ENCODE measurements at places on chromosomes 4 and X.

DNA sequence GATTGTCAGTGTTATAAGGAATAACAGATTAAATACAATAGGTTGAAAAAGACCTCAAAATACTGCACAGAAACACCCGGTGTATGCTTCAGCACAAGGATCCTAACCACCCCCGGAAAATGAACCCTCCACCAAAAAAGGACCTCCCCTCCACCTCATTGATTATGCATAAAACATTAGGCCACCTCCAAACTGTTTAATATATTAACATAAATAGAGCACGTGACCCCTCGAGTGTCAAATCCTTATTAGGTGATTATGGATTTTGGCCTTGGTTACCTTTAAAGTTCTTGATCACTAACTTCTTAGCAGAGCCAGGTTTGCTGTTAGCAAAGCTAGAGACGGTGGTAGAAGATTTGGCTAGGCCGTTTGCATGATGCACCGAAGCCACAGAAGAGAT is 958 bp downstream of the CUL4B start:
- H3K4me3 ChIP-seq: peak overlapping the region; percentile 75
- peak overlapping the region; percentile 99 for H3K27ac ChIP-seq
- no peaks in the 10 kb centered on the region for H3K27me3 ChIP-seq
- peaks cover 1% of the 10 kb centered on the region for H3K36me3 ChIP-seq
- H3K4me1 ChIP-seq: no peaks in the 10 kb centered on the region

DNA sequence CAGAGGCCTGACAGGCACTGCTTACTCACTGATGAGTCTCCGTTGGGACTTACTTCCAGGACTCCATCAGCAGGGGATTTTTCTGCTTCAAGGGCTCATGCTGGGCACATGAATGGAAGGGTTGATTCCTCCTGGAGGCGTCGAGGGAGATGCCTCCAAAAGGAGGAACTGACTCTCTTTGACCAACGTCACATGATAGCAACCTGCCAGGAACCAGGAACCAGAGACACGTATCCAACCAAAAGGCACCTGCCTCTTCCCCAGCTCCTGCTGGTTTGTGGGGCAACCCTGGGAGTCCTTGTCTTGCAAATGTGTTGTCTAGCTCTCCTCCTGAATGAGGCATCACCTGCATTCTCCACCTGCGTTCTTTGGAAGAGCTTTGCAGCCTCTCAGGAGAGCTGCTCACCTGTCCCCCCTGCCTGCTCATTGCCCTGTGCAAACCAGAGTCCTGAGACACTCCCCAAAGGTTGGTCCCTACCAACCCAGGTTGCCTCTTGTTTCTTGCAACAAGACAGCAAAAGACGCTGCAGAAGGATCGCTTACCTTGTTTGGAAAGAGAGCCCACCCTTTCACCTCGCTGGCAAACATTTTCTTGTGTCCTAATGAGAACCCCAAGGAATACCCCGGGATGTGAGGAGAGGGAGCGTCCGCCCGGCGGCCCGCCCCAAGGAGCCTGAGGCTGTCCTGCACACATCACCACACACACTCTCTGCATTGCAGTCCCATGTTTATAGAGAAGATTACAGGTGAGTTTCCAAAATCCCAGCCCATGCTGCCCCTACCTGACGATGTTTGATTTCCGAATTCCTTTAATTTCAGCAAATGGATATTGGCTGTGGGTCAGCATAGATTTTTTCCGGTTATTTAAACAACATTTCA is 30.5 kb upstream of the SHOX start:
- H3K4me3 ChIP-seq: peak overlapping the region; percentile 36
- H3K27ac ChIP-seq: no peak overlapping the region
- H3K27me3 ChIP-seq: no peaks in the 10 kb centered on the region
- no peaks in the 10 kb centered on the region for H3K36me3 ChIP-seq
- no peak for DNase-seq

- H3K36me3 ChIP-seq: no peaks in the 10 kb centered on the region
- H3K27me3 ChIP-seq: no peaks in the 10 kb centered on the region
- no peak overlapping the region for H3K27ac ChIP-seq
Observed at GRCh38 chr4:141346144-141346543, 125.4 kb downstream of the ZNF330 start.

GRCh38 chrX:140389331-140389730 is 115.5 kb downstream of the SOX3 start:
- no peaks in the 10 kb centered on the region for H3K36me3 ChIP-seq
- no peak overlapping the region for H3K27ac ChIP-seq
- H3K27me3 ChIP-seq: no peaks in the 10 kb centered on the region
- DNase-seq: no peak
- H3K4me1 ChIP-seq: no peaks in the 10 kb centered on the region
- no peak overlapping the region for H3K4me3 ChIP-seq

DNA sequence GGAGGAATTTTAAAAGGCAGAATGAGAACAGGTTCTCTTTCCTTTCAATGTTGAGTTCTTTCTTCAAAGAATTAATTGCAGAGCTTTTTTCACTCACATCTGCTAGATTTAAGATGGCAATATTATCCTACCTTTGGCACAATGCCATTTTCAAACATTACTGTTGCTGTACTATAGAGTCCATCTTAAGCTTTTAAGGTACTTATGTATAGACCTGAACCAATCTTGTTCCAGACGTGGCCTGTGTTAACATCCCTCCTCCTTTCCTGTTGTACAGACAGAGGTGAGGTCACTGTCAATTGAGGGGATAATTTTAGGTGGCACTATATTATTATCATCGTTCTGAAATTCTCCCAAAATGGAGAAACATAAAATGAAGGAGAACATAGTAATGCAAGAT is 53.0 kb upstream of the MYOZ2 start:
- no peak overlapping the region for H3K27ac ChIP-seq
- no peak overlapping the region for H3K4me3 ChIP-seq
- no peak for DNase-seq
- peaks cover 5% of the 10 kb centered on the region for H3K4me1 ChIP-seq
- no peaks in the 10 kb centered on the region for H3K36me3 ChIP-seq

DNA sequence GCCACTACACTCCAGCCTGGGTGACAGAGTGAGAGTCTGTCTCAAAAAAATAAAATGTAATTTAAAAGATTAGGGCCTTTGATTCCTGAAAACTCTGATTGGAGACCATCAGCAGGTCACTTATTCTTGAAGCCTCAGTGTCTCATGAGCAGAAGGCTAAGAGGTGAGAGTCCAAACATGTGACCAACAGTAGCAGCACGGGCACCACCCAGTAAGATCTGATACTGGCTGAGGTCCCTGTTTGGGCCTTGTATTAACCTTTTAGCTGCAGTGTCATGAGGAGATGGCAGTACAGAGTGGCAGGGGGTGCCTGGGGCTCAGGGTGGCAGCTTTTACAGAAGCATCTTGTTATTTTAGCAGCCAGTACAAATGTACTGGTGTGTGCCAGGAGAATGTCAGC is 89.3 kb downstream of the FHDC1 start:
- no peaks in the 10 kb centered on the region for H3K27me3 ChIP-seq
- H3K36me3 ChIP-seq: no peaks in the 10 kb centered on the region

- H3K4me3 ChIP-seq: no peak overlapping the region
- no peak for DNase-seq
- no peaks in the 10 kb centered on the region for H3K27me3 ChIP-seq
Observed at GRCh38 chrX:110691446-110691845, 104.2 kb downstream of the CHRDL1 start.

DNA sequence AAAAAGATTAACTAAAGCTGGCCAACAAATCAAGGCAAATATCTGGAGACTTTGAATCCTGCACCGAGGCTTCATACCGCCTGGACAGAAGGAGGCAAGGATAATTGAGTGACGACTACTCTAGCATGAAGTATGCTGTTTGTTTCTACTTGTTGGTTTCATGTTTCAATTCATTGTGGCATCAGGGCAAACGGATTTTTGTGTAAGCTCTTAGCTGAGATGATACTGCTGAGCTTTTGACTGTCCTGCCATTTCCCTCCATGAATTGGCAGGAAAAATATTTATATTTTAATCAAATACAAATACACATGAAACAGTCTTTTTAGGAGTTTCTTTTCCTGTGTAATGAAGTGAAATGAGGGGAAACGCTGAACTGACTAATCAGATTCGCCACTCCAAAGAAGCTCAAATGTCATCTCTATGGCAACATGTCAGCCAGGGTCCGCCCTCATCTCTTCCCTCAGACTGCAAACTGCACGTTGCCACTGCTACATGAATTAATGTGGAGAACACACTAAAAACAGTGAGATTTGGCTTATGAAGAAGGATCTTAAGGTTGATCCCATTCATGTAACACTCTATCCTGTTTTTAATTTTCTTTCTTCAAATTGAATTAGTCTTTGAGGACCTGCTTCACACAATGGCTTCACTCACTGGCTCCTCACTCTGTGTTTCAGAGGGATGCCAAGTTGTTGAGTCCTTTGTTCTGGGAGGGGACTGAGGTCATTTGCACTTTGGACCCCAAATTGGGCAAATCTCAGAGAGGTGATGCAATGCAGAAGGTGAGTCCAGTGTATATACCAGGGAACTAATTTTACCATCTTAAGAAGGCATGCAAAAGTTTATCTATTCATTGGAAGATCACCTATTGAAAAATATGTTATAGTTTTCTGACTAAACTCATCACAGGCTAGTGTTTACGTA is 149.6 kb upstream of the MID1 start:
- no peaks in the 10 kb centered on the region for H3K4me1 ChIP-seq
- no peak for DNase-seq
- no peak overlapping the region for H3K4me3 ChIP-seq
- no peaks in the 10 kb centered on the region for H3K27me3 ChIP-seq
- H3K36me3 ChIP-seq: no peaks in the 10 kb centered on the region
- no peak overlapping the region for H3K27ac ChIP-seq

DNA sequence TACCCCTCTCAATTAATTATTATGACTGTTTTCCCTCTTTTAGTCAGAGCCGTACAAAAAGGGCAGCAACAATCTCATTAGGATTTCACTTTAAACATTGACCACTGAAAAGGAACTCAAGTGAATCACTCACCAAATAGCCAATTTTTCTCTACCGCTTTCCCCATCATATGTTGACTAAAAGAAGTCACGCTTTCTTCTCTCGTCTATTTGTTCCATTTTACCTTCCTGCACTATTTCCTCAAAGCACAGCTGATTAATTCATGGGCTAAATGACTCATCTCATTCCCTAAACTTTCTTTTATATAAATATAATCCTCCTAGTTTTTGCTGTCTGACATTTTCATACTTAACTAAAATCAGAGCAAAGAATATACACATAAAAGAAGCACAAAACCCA is 8.2 kb downstream of the MID1 start:
- no peak overlapping the region for H3K4me3 ChIP-seq
- peak; percentile 23 for DNase-seq
- no peaks in the 10 kb centered on the region for H3K27me3 ChIP-seq
- H3K27ac ChIP-seq: no peak overlapping the region

- H3K27ac ChIP-seq: no peak overlapping the region
- no peak overlapping the region for H3K4me3 ChIP-seq
- H3K4me1 ChIP-seq: no peaks in the 10 kb centered on the region
- no peaks in the 10 kb centered on the region for H3K27me3 ChIP-seq
- no peaks in the 10 kb centered on the region for H3K36me3 ChIP-seq
- no peak for DNase-seq
Observed at GRCh38 chr4:29588617-29589016, 1131.6 kb upstream of the PCDH7 start.

DNA sequence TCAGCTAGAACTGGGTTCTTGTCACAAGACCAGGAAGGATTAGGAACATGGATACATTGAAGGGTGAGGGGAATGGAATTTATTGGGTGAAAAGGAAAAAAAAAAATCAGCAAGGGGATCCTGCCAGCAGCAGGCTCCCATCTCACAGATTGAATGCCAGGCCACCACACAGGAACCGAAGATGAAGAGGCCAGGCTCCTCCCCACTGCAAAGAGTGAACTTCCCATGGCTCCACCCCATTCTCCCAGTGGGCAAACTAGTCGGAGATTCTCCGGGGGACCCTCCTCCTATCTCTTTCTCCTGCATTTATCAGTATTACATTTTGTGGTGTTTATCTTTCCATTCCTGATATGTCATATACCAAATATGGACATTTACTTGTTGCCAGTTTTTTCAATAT is 46.0 kb upstream of the MAGED1 start:
- H3K27ac ChIP-seq: no peak overlapping the region
- no peaks in the 10 kb centered on the region for H3K4me1 ChIP-seq
- H3K27me3 ChIP-seq: no peaks in the 10 kb centered on the region
- no peak for DNase-seq
- H3K36me3 ChIP-seq: peaks cover 3% of the 10 kb centered on the region
- no peak overlapping the region for H3K4me3 ChIP-seq

DNA sequence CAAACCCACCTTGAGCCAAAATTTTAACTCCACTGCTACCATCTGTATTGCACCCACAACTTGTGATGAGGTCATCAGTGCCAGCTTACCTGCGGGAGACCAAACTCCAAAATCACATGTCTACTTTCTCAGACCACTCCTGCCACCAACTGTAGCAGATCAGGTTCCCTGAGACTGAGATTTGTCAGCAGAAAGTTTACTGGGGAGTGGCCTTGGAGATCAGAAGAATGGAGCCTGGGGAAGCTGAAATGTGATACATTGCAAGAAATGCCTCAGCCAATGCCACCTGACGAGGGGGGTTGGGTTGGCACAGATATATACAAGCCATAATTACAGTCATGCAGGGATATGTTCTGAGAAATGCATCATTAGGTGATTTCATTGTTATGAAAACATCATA is 19.1 kb downstream of the HAUS3 start:
- DNase-seq: no peak
- H3K36me3 ChIP-seq: peaks cover 8% of the 10 kb centered on the region
- no peak overlapping the region for H3K27ac ChIP-seq
- no peak overlapping the region for H3K4me3 ChIP-seq
- no peaks in the 10 kb centered on the region for H3K4me1 ChIP-seq

- H3K27me3 ChIP-seq: no peaks in the 10 kb centered on the region
- peaks cover 5% of the 10 kb centered on the region for H3K4me1 ChIP-seq
- H3K4me3 ChIP-seq: no peak overlapping the region
- no peak overlapping the region for H3K27ac ChIP-seq
- DNase-seq: no peak
Observed at GRCh38 chr4:113673450-113673849, 88.1 kb downstream of the CAMK2D start.

- peak overlapping the region; percentile 34 for H3K27ac ChIP-seq
- H3K4me3 ChIP-seq: peak overlapping the region; percentile 98
- peaks cover 4% of the 10 kb centered on the region for H3K4me1 ChIP-seq
- no peak for DNase-seq
- H3K27me3 ChIP-seq: no peaks in the 10 kb centered on the region
Observed at GRCh38 chrX:41335198-41335957, 1.4 kb downstream of the DDX3X start.

DNA sequence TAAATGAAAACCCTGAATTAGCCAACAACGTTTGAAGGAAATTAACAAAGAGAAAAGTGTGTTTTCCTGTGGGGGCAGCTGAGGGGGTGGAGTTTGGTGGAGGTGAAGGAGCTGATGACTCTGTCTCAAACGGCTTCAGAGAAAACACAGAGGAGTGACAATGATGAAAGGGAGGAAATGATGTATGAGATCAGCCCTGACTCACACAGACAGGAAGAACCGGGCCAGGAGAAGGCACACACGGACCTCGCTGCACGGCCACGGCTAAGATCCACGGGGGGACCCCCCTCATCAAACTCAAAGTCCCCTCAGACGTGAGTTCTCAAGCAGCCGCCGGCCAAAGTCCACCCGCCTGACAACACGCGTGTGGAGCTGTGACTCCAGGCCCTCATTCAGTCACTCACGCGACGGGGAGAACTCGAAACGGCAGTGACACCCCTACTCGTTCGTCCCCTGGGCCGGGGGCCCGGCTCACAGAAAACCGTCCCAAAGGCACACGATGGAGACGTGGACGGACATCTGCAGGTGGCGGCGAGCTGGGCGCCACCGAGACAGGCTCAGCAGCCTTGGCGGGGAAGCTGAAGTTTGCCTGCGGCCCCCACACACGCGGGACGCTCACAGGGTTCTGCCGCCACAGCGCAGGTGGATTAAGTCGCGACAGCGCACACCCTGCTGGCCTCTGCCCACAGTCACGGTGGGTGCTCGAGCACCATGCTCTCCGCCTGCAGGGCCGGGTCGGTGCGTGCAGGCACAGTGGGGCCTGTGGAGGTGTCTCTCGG is 28.8 kb downstream of the PPP2R3B start:
- DNase-seq: no peak
- no peaks in the 10 kb centered on the region for H3K4me1 ChIP-seq
- no peaks in the 10 kb centered on the region for H3K27me3 ChIP-seq
- no peak overlapping the region for H3K4me3 ChIP-seq
